ENCODE measurements at places on chromosomes 4 and X.

GRCh38 chrX:134898440-134898839, 92.4 kb upstream of the SMIM10 start:
- no peak for DNase-seq

GRCh38 chr4:174696657-174697056, 132.4 kb downstream of the GLRA3 start:
- no peak for DNase-seq

DNA sequence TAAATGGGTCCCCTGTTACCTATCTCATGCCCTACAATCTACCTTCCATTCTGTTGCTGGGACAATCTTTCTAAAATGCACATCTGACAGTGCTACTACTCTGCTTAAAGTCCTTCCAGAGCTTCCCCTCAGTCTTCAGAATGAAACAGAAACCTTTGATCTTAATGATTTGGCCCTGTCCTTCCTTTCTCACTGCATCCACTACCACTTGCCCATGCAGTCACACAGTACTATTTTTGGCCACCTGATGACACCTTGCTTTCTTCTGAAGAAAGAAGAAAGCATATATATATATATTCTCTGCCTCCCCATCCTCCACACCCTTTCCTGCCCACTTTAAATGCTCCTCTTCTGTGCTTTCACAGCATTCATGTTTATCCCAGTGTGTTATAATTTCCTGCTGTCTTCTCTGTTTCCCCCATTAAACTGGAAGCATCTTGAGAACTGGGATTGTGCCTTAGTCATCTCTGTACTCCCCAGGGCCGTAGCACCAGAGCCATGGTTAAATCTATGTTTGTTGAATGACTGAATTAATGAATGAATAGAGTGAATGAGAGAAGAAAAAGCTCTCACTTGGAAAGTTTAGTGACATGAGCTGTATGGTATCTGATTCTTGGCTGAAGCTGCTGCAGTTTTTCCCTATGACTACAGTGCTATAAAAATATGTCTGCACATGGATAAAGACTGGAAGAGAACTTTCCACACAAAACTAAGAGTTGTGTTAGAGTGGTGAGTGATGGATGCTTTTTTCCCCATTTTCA, 56.2 kb downstream of the RTL9 start:
- DNase-seq: no peak

DNA sequence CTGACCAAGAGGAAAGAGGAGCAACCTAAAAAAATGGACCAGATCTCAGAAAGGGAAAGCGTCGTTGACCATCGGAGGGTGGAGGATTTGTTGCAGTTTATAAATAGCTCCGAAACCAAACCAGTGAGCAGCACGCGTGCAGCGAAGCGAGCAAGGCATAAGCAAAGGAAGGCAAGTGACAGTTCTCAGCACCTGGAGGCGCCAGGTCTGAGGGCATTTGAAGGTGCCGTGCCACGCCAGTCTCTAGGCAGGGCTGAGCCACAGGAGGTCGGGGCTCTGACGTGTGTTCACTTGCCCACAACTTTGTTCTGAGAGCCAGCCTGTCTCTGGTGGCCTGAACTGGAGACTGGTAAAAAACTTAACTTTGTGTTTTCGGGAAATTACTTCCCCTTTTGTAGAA, 59.7 kb downstream of the TNIP2 start:
- DNase-seq: no peak

DNA sequence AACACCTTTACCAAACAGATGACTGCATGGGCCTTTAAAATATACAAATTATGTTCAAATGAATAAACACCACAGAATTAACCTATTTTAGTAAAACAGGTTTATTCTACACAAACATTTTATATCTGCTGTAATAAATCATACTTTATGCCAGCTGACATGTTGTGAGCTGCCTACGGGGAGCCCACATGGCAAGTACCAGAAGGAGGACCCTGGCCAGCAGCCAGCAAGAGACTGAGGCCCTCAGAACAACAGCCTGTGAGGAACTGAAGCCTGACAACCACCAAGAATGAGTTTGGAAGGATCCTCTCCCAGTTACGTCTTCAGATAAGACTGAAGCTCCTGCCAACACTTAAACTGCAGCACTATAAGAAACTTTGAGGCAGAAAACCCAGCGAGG, 377.0 kb downstream of the PDGFC start:
- DNase-seq: no peak

DNA sequence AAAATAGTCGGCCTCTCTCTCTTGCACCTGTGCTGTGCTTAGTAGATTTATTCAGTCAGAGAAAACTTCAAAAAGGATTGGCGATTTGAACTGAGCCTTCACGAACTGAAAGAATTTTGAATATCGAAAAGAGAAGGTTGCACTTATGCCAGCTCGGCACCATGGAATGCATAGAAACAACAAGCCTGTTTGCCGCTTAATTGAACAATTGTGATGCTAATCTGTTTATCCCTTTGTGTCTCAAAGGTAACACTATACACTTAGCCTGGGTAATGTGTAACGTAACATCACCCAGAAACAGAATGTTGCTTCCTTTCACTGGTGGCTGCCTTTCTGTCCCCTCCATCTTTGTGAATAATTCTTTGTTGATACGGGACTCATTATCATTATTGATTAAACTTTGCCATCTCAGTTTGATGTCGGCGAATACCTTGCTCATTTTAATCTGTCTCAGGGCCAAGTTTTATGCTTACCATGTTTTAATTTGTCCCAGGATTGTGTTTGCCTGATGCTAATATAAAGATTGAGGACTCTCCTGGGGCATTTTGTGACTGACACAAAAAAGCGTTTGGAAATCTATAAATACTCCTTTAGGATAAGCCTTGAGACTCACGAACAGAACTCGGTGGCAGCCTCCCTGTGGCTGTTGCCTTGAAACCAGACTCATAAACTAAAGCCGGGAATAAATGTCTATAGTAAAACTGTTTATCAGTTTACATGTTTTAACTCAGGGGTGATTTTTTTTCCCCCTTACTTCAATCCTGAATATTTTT, 400.5 kb downstream of the RAPGEF2 start:
- no peak for DNase-seq

GRCh38 chr4:39030725-39031124, 1.5 kb downstream of the TMEM156 start:
- no peak for DNase-seq

- DNase-seq: no peak
These were observed 772 bp upstream of the PABPC4L start for GRCh38 chr4:134202166-134202956.

DNA sequence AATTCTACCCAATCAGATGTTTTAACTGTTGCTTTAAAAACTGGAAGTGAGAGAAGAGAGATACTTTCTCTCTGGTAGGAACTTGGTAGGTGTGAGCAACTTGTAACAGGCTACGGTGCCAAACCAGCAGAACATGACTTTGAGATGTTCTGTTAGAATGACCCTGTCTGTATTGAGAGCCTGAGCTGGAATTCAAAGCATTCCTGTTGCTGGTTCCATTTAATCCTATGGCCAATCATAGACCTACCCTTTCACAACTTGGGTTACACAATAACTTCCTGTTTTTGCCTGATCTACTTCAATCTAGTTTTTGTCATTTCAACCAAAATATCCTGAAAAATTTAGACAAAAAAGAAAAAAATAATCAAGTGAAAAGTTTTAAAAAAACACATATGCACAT, 1.7 kb upstream of the PRRG1 start:
- no peak for DNase-seq

- no peak for DNase-seq
These were observed 65.6 kb downstream of the SYNPO2 start for GRCh38 chr4:118954246-118954645.

DNA sequence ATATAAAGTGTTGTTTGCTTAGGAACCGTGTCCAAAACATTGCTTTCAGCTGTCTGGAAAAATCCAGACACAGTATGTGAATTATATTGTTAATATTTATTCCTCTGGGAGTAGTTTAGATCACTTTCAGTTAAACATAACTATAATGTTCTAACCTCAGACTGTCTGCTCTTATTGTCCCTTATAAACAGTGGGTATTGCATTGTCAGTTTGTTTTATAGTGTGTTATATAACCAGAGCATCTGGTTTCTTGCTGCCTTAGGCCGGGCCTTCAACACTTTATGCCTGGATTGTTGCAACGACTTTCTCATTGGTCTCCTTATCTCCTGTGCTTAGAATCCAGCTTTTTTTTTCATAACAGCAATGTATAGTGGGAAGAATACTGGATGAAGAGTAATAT, 26.4 kb downstream of the ATG4A start:
- no peak for DNase-seq

DNA sequence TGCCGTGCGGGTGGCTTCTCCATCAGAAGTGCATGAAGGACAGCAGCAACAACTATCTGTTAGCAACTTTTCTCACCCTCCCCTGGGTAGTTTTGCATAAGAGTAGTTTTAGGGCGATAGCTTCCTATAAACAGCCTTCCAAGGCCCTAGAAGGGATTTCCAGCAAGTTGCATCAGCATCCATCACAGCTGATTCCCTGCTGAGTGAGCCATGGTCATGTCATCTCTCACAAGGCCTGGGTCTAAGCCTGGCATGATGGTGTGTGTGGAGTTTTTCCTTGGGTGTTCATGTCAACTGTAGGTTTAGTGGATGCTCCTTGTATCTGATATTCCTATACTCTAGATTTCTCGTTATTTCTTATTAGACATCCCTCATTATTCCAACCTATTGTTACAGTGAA, 2324.7 kb upstream of the AGA start:
- no peak for DNase-seq

DNA sequence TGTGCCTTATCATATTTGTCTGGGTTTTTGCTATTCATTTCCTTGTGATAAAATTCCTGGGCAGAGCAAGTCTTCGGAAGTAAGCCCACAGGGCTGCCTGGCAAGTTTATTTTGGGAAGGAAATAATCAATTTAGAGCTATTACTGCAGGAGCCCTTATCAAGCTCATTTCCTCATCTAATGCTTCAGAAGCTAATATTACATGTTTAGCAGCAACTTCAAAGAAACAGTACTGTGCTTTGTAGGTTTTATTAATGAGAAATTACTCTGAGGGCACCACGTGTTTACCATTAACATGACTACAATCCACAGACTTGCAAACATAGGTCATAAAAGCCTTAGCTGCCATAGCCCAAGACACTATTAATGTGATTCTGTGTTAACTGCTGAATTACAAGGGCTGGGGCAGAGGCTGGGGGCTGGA, 540.0 kb downstream of the SPRY1 start:
- DNase-seq: no peak

DNA sequence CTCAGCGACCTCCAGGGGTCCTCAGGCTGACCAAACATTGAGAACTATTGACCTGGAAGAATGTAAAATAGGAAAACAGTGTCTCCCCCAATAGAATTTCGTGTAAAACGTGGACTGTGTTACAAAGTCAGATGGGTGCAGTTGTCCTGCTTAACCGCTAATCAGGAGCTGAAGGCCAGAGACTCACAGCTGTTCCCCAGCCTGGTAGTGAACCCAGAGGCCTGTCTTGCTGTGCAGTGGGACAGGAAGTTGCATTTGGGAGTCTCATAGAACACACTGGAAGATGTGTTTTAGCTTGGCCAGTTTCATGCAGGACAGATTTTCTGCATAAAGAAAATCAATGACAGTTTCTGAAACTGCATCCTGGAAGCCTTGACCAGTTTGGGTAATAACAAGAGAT, 151.5 kb downstream of the PTTG2 start:
- DNase-seq: no peak

GRCh38 chr4:171022824-171023230, 790.4 kb upstream of the GALNTL6 start:
- DNase-seq: no peak

- DNase-seq: no peak
These were observed 99.5 kb upstream of the SLC4A4 start for GRCh38 chr4:71239365-71239764.

DNA sequence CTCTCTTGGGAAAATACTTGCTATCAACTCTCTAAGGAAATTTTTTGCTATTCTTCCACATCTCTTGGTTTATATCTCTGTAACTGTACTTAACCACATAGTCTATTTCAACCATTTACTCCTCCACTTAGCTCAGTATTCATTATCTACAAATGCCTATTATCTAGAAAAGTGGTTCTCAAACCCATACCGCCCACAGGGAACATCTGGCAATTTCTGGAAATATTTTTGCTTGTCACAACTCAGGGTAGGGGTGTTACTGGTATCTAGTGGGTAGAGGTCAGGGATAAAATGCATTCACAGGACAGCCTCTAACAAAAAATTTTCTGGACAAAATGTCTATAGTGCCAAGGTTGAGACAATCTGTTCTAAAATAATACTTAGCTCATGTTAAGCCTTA, 14.4 kb downstream of the ATRX start:
- DNase-seq: no peak

DNA sequence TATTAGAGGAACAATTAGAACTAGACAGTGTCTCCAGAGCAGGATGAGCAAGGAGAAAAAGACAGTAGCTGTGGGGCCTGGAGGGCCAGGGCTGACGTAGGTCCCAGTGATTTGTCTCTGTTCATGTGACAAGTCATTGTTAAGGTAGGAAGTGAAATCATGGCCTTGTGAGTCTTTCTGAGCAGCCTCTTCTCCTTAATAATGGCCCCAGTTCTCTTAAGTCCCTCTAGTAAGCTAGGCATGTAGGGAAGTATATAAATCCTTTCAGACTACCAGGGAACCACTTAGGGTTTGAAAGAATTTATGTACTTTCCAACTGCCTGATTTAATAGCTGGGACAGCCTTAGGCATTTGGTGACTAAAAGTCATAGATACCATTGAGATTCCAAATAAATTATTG, 133.0 kb downstream of the KLHL8 start:
- DNase-seq: no peak

GRCh38 chrX:5650904-5651303, 577.8 kb downstream of the NLGN4X start:
- no peak for DNase-seq

DNA sequence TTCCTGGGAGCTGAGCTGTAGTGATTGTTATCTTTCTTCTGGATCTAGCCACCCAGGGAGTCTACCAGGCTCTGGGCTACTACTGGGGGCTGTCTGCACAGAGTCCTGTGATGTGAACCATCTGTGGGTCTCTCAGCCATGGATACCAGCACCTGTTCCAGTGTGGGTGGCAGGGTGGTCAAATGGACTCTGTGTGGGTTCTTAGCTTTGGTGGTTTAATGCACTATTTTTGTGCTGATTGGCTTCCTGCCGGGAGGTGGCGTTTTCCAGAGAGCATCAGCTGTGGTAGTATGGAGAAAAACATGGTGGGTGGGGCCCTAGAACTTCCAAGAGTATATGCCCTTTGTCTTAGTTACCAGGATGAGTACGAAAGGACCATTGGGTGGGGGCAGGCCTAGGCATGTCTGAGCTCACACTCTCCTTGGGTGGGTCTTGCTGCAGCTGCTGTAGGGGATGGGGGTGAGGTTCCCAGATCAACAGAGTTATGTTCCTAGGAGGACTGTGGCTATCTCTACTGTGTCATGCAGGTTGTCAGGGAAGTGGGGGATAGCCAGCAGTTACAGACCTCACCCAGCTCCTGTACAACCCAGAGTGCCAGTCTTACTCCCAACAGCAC, 264.8 kb upstream of the LDB2 start:
- DNase-seq: no peak
